ENCODE measurements at places on chromosomes 3 and 15. TPM values are rescaled to one million over a fixed set of nuclear protein-coding genes. Genes with fewer than 3 reads are reported as not detected.

CCDC80 gene
- 59.4 TPM for polyA plus RNA-seq

PRSS50 gene
- not detected for polyA plus RNA-seq

APOD gene
- 36.5 TPM for polyA plus RNA-seq

CD200 gene
- polyA plus RNA-seq, result 10.7 TPM

PLA2G4D gene
- 0.08 TPM for polyA plus RNA-seq

GATM gene
- polyA plus RNA-seq, result 304 TPM

CATSPER2 gene
- polyA plus RNA-seq, result 2.5 TPM

GASK1A gene
- 6.1 TPM for polyA plus RNA-seq

RBPMS2 gene
- polyA plus RNA-seq, result 4.4 TPM

GATA2 gene
- 3.6 TPM for polyA plus RNA-seq

RCN2 gene
- polyA plus RNA-seq, result 87.3 TPM

ERICH6 gene
- 0.23 TPM for polyA plus RNA-seq

OXSM gene
- 9.6 TPM for polyA plus RNA-seq

BLM gene
- polyA plus RNA-seq, result 3.7 TPM

ITGA11 gene
- 2.3 TPM for polyA plus RNA-seq
